ENCODE measurements at places on chromosomes 4 and X.
A peak's percentile ranks its signal among the peaks of the same experiment; 100 is the strongest.

DNA sequence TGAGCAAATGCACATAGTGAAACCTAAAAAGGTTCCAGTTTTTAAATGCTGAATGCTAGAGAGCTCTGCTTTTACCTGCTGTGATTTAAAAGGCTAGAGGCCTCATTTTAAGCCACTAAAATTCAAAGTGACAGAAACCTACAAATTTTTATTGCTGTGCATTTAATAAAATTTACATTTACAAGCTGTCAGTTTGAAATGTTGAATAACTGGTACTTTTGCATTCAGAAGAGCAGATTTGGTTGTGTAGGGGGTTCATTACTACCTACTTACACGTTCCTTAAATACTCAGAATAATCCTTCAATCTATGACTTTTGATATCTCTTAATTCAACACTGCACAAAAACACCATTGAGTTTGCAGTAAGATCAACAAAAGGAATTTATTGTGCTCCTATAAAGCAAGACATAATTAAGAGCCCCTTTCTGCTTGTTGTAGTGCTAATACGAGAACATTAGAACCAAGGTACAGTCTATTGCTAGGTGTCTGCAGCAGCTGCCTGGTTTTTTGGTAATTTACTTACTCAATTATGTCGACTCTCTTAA, 27.9 kb downstream of the NKX3-2 start:
- no peak for DNase-seq

- no peak for DNase-seq
Measured at GRCh38 chr4:43716721-43717395, 731.8 kb downstream of the KCTD8 start.

DNA sequence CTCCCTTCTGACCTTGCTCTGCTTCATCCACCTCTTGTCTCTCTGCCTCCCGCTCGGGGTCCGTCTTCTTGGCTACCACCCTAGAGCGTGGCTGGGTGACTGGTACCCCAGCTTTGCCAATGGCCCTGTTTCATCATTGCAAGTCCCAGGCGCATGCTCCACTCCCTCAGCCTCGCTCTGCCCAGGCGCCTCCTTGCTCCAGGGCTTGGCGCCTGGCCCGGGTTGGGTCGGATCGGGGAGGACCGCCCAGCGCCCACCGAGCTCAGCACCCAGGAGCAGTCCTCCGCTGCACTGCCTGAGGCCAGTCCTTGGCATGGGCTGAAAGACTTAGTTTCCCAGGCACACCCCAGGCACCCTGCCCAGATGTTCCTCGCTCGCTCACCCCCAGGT, 577 bp downstream of the BGN start:
- no peak for DNase-seq

GRCh38 chr4:86615501-86615900, 21.4 kb downstream of the PTPN13 start:
- DNase-seq, result no peak

DNA sequence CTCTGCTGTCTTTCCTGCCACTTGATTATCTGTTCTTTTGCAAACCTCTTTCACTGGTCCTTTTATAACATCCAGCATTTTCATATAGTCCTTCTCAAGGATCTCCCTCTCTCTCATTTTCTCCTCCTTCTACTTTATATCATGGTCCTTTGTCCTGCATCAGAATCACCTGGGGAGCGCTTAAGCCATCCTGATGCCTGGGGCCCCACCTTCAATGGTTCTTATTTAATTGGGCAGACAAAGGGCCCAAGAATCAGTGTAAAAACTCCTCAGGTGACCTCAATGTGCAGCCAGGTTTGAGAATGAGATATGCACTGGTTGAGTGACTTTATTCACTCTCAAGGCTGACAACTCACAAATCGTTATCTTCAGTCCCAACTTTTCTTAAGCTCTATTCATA, 283.9 kb downstream of the UNC5C start:
- no peak for DNase-seq

- no peak for DNase-seq
Measured at GRCh38 chr4:92333016-92333415, 29.2 kb downstream of the GRID2 start.

- DNase-seq, result no peak
Measured at GRCh38 chr4:47084111-47084510, 52.7 kb downstream of the GABRB1 start.

DNA sequence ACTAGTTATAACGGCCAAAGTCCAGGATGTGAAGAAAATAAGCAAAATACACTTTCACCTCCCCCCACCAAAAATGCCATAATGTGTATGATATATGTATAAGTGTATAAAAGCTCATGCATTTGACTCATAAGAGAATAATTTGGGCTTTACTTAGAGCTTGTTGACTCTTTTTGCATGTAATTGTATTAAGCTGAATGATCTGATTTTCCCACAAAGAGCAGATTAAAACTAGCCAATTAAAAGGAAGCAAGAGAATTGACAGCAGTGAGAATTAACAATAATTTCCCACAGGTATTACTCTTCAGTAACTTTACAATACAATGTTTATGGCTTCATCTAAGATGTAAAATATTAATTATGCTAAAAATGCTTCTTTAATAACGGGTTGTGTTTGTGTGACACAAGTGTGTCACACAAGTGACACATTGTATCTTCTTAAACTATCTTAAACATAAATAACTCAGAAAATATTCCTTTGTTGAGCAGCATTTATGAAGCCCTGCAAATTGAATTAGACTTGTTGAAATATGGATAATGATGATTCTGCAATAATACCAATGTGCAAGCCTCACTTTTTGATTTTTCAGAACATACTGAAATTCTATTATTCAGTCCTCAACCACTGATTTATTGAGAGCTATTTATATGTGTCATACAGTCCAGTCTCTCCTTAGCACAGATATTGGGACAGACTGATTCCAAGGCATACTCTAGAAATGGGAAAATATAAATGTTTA, 134.5 kb downstream of the SLIT2 start:
- DNase-seq, result no peak

GRCh38 chrX:56791456-56791855, 62.4 kb downstream of the NBDY start:
- no peak for DNase-seq

GRCh38 chrX:28058901-28059300, 77.7 kb upstream of the DCAF8L1 start:
- peak; percentile 1 for DNase-seq

DNA sequence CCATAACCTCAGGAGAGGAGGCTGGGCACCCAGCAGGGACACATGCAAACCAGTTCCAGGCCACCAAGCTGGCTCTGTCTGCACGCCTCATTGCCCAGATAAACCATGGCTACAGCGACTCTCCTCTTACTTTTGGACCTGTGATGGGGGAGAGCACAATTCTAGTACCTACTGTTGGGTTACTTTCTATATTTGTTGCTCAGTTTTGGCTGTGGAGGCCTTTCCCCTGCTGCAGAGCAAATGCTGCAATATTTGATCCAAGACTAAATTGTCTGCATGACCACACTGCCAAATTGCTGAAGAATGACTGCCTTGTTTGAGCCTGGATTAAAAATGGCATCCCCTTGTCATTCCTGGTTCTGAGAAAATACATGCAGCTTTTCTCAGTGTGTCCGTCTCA, 253.5 kb downstream of the ARHGAP10 start:
- DNase-seq, result no peak

- DNase-seq, result no peak
Measured at GRCh38 chr4:168641811-168642140, 144.9 kb downstream of the PALLD start.

DNA sequence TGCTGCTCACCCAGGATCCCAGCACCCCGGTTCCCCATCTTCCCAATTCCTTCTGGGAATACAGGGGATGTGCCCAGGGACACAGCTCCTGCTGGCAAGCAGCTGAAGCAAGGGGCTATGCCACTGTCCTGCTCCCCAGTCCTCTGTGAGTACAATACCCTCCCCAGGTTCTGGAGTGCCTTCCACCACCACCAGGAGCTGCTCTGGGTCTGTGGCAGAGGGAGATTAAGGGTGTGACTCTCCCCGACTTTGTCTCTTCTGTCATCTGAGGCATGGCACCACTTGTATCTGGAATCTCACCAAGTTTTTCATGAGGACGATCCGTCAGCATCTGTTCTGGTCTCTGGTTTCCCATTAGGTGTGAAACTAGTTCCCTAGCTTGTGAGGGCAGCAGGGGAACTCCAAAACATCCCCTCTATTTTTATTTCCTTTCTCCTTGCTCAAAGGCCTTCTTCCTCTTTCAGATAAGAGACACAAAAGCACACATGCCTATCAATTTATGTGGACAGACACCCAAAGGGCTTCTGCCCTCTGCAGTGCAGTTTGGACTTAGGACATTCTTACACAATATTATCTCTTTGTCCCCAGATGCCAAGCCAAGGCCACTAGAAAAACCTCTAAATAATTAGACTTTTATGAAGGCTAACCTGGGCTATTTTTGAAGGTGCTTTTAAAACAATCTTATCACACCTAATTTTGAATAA, 26.8 kb downstream of the MGST2 start:
- DNase-seq, result no peak

- DNase-seq, result no peak
Measured at GRCh38 chrX:153592091-153592833, 6.7 kb downstream of the CCNQ start.

DNA sequence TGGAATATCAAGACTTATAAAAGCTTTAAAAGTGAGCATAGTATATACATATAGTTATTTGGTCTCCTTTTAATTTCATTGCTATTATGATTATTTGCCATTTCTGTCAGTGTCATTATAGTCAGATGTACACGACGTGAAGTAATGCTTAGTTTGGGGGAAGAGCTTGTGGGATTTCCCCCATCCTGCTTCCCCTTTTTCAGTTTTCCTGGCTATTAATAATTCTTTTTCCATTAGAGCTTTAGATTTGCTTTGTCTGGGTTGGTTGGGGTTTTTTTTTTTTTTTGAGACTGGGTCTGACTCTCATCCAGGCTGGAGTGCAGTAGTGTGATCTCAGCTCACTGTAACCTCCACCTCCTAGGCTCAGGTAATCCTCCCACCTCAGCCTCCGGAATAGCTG, 5.4 kb downstream of the ABCE1 start:
- DNase-seq, result no peak

GRCh38 chr4:152342293-152342692, 193.6 kb downstream of the FBXW7 start:
- no peak for DNase-seq

DNA sequence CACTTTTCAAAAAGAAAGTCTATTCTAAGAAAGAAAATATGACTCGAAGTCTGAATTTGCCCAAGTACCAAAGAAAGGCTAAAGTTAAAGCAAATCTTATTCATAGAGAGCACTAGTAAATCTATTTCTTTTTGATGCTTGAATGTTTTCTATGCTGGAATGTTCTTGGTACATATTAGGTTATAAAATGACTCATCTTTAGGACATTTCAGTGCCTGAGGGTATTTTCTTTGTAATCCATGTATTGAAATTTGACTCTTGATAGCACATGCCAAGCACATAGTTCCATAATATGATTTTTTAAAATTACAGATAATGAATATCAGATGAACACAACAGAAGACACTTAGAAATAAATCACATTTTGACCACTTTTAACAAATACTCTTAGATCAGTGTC, 232.8 kb downstream of the TRIML1 start:
- DNase-seq, result no peak

- DNase-seq, result no peak
Measured at GRCh38 chrX:111395149-111395548, 16.8 kb downstream of the DCX start.

GRCh38 chr4:74441744-74442143, 3.2 kb upstream of the AREG start:
- no peak for DNase-seq

- DNase-seq, result no peak
Measured at GRCh38 chr4:184193556-184194525, 23.8 kb downstream of the ENPP6 start.

GRCh38 chr4:117777721-117778120, 256.6 kb upstream of the NDST3 start:
- no peak for DNase-seq

DNA sequence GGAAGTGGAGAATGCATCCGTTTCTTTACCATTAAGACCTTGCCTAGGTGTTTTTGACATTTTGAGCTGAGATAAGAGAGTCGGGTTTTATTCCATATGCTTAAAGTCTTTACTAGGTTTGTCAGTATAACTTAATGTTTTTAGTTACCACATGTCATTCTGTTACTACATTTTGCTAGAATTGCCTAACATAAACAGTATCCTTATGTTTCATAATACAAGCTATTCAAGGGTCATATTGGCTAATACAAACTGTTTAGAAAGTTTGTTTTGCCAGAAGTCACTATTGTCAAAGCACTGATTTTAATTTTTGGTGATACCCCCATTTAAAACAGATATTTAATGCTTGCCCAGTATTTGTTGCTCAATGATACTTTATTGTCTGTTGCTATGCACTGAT, 427.7 kb upstream of the MAGEB2 start:
- DNase-seq, result no peak

DNA sequence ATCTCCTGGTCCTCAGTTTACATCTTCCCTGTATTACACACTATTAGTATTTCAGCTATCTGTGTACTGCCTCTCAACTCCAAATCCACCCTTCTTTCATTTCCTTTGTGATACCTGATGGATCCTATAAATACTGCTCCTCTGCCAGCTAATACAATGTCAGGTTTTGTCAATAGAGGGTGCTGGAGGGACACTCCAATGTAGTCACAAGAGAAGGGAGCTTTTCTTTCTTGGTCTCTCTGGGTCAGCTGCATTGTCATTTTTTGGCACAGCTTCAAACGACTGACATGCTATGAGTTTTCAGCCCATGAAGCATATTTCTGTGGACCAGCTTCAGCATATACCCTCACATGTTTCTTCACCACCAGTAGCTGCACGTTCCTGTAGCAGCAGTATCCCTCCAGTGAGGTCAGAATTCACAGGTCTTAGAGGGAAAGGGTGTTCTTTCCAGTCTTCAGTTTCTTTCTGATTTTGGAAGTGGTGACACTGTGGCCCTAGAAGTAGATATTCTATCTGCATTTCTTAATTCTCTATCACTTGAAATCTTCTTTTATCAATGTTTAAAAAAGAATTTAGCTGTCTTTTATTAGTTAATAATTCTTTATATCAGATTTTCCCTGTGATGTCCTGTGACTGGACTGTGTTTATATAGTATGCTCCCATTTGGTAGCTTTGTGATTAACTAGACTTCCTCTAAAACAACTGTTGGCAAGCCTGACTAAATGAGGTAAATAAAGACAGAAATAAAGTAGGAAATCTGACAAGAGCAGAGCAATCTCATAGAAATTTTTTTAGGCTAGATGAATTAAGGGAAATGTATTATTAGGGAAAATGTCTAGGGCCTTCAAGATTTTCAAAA, 60.6 kb downstream of the GABRA2 start:
- DNase-seq, result peak; percentile 17

DNA sequence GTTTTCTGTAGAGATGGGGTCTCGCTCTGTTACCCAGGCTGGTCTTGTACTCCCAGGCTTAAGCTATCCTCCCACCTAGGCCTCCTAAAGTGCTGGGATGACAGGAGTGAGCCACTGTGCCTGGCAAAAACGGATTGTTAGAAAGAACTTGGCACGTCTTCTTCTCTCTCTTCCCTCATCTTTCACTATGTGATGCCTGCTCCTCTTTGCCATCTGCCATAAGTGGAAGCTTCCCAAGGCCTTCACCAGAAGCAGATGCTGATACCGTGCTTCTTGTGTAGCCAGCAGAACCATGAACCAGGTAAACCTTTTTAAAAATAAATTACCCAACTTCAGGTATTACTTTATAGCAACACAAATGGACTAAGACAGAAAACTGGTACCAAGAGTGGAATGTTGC, 36.9 kb upstream of the HUWE1 start:
- DNase-seq, result no peak

- DNase-seq, result no peak
Measured at GRCh38 chr4:8853249-8853648, 18.4 kb downstream of the HMX1 start.
